Stimulated activated CD8-positive, alpha-beta memory T cell treated with anti-CD3 and anti-CD28 coated beads, Interleukin-4, amount 100 ng/mL, for 24 hours (primary cell): ENCODE measurements at places on chromosomes 6 and 20.

DNA sequence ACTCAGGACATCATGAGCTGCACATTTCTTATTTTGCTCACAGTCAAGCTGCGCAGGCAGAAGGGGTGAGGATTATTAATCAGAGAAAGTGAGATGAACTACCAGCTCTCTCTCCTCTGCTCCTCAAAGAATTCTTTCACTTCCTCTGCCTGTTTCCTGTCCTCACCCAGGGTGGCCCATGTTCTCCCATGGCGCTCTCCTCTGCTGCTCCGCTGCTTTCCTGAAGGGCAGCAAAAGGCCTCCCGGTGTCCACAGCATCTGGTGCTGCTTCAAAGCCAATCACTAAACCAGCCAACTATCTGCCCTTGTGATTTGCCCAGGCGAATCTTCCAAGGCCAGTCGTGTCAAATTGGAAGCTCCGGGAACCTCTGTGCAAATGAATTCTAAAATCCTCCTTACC, 324.2 kb downstream of the TPBG start:
- DNase-seq, result no peak

DNA sequence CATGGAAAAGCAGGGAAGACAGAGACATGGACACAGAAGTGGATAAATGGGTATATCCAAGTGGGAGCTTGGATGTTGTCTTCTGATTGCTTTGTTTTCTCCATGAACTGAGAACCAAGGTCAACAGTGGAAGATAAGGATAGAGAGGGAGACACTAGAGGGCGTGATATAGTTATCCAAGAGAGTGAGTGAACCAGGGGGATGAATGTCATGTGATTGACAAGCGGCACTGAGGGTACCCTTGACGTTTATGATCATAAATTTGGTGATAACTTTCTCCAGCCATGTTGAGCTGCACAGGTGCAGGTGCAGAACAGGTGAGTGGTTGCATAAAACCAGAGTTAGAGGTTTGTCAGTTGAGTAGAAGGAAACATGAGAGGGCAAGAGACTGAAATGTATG, 20.7 kb downstream of the EBF4 start:
- DNase-seq, result no peak

- DNase-seq, result no peak
Observed at GRCh38 chr6:165925474-165926156, 242.0 kb downstream of the TBXT start.

- no peak for DNase-seq
Observed at GRCh38 chr6:138948546-138949179, 39.4 kb downstream of the REPS1 start.

GRCh38 chr6:4896401-4896800, 107.4 kb downstream of the RPP40 start:
- DNase-seq, result no peak

DNA sequence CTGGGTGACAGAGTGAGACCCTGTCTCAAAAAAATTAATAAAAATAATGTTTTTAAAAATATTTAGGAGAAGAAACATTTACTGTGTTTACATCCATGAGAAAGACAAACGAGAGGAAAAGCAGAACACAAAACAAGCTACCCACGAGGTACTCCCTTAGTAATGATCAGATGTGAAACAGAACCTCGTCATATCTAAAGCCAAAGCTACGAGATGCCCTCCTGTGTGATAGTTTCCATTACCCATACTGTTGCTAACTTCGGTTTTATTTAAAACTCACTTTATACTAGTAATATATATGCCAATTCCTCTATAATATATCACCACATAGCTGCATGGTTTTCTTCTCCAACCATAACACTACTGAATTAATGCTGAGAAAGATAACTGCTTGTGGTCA, 21.1 kb downstream of the SUMO4 start:
- no peak for DNase-seq

- no peak for DNase-seq
Observed at GRCh38 chr6:108869876-108870275, 21.7 kb downstream of the ARMC2 start.

DNA sequence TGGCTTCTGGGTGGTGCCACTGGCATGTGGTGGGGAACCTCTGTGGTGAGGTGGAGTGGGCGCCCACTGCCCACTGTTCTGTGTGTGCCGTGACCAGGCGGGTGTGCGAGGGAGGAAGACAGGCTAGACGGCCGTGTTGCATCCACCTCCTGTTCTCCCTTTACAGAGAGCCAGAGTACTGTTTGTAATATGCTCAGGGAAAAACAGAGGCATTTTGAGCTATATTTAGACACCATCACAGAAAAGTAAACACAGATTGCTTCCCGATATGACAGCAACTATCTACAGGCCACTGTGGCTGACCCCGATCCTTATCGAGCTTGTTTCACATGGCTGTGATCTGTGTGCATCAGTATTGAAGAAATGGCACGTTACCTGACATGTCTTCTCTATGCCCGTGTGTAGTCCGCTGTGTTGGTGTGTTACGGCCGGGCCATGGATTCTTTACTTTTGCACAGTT, 45.6 kb downstream of the ARID1B start:
- DNase-seq, result no peak

GRCh38 chr6:108030211-108030610, 44.3 kb downstream of the OSTM1 start:
- no peak for DNase-seq

- no peak for DNase-seq
Observed at GRCh38 chr6:52221302-52221701, 23.0 kb downstream of the IL17F start.

GRCh38 chr6:158402184-158402583, 89.9 kb downstream of the TULP4 start:
- no peak for DNase-seq

GRCh38 chr6:166502453-166502852, 84.0 kb downstream of the RAMACL start:
- DNase-seq, result no peak

GRCh38 chr20:54345301-54345724, 130.1 kb upstream of the DOK5 start:
- DNase-seq, result no peak

DNA sequence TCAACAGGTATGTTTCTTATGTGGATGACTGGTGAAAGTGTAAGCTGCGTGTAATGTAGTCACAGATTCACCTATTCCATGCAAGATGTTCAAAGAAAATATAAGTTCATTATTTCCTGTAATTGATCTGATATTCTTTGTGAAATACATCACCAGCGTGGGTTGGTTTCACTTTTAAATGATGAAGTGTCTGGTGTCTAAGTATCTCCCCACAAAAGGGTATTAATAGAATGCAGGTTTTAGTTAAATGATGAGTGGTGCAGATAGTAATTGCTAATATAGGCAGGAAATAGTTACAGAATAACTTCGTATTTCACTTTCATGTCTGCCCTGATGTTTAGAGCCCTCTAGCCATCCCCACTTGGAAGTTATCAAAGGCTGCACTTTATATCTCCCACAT, 22.2 kb downstream of the PGBD1 start:
- DNase-seq, result no peak

DNA sequence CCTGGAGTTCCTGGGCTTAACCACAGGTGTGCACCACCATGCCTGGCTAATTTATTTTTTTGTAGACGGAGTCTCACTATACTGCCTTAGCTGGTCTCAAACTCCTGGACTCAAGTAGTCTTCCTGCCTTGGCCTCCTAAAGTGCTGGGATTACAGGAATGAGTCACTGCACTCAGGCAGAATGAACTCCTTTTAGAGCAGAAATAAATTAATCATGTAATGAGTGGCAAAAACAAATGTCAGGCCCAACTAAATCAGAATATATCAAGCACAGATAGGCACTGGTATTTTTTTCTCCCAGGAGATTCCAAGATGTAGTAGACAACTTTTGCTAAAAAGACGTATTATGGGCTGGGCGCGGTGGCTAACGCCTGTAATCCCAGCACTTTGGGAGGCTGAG, 2.6 kb downstream of the RPS10 start:
- no peak for DNase-seq

- DNase-seq, result no peak
Observed at GRCh38 chr6:169162752-169163407, 90.8 kb downstream of the THBS2 start.

DNA sequence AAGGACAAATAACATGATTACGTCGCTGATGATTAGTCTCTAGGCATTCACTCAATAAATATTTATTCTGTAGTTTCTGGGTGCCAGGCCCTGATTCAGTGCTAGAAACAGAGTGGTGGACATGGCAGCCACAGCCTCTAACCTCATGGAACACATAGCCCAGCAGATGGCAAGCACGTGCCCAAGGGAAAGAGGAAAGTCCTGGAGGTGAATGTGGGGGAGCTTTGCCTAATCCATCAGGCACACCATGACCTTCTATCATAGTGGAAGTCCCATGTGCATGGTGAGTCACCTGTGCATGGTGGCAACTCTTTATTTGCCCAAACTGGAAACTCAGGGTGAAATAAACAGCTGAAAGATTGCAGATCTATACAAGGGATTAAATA, 143.0 kb upstream of the TNFAIP3 start:
- DNase-seq, result no peak
